Fibroblast of skin of abdomen (primary cell): ENCODE measurements at places on chromosomes 12 and 14.

GRCh38 chr12:105158876-105159275 is 51.3 kb downstream of the WASHC4 start:
- DNase-seq: no peak

- DNase-seq: no peak
Observed at GRCh38 chr12:113467142-113467501, 4.5 kb downstream of the LHX5 start.

DNA sequence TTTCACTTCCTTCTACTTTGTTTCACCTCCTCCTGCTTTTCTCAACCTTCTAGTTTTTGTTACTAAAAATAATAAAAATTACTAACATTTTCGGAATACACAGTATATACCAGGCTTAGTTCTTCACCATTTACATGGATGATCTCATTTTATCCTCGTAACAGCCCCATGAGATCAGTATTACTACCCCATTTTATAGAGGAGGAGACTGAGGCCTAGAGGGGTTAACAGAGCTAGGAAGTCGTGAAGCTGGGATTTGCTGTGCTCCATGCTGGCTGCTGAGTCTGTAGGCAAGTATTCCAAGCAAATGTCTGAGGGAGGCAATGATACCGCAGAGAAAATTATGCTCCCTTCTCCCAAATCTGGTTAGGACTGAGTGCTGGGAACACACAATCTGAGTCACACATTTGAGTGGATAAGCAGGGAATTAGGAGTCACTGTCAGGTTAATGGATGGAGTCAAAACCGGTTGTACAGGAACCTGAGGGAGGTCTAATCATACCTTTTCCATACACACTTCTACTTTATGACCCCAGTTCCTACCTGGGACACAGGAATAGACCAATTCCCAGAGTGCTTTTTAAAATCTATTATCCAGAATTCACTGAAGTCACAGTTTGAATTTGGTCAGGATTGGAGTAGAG is 51.1 kb downstream of the ZFYVE26 start:
- no peak for DNase-seq

GRCh38 chr14:103127861-103128598 is 4.8 kb downstream of the TNFAIP2 start:
- DNase-seq: no peak

GRCh38 chr14:78440356-78440894 is 270.3 kb downstream of the NRXN3 start:
- DNase-seq: no peak

- DNase-seq: no peak
Observed at GRCh38 chr12:130286041-130286440, 51.6 kb upstream of the PIWIL1 start.

GRCh38 chr12:98073610-98074009 is 441.8 kb upstream of the TMPO start:
- DNase-seq: no peak

DNA sequence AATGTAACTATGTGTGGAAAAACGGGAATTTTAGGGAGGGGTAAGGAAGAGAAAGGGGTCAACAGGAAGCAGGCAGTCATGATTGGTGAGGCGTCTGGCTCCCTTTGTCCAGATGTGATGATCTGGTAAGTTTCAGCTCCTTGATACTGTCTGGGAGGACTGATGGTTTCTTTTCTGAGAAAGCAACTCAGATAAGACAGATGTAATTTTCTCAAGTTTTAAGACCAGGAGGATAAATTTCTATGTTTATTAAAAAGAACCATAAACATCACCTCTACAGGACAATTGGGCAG is 21.9 kb upstream of the AMN1 start:
- DNase-seq: no peak

DNA sequence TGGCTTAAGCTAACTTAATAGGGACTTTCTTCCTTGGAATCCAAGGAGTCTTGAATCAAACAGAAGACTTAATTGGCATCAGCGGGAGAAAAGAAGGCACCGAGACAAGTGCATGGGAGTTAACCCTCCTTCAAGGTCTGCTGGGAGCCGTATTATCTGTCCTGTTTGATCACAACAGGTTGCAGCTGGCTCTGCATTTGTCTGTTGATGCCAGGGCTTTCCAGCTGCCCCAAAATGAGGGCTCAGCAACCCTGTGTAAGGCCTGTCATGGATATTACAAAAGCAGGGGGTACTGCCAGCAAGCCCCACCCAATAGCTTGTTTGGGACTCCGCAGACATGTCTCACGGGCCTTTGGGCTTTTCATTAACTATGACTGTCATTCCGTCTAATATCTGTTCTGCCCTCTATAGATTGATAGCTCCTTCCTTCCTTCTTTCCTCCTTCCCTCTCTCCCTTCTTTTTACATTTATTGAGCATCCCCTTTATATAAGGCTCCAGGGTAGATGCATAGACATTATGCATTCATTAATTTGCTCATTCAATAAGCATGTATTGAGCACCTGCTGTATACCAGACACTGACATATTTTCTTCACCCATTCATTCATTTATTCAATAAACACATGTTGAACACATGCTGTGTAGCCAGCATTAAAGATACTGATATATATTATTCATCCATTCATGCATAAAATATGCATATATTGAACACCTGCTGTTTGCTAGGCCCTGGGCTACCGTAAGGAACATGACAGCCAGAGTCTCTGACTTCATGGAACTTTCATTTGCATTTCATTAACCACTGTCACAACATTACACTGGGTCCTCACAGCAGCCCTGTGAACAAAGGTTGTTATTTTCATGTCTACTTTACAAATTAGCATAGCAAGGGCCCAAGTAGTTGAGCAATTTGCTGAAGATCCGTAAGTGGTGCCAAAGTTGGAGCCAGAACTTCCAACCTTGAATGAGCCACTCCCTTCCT is 56.2 kb downstream of the SVOP start:
- no peak for DNase-seq

GRCh38 chr14:105857826-105858675 is 331.7 kb downstream of the TMEM121 start:
- DNase-seq: no peak

DNA sequence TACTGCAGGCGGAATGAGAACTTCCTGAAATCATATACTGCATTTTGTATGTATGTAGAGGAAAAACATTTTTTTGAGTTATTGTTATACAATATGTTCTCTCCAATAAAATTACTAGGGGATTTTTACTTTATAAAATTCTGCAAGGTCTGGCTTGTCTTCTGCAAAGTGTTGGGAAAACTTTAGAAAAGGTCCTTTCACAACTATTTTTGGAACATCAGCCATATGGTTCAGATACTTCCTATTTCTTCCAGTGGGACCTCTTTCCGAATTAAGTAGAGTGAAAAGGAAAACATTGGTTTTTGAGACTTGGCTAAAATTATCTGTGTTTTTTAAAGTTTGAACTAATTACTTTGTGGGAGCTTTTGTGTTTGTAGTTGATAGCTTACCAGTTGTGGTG is 52.7 kb downstream of the DAAM1 start:
- no peak for DNase-seq

GRCh38 chr12:31818623-31819268 is 89.9 kb upstream of the AMN1 start:
- DNase-seq: no peak

- DNase-seq: no peak
Observed at GRCh38 chr14:37047226-37047625, 125.2 kb downstream of the SLC25A21 start.

- no peak for DNase-seq
Observed at GRCh38 chr12:131091413-131091975, 137.8 kb downstream of the ADGRD1 start.

GRCh38 chr14:20002319-20002718 is 356 bp downstream of the OR4Q2 start:
- no peak for DNase-seq

GRCh38 chr14:80216818-80217217 is 5.5 kb upstream of the DIO2 start:
- DNase-seq: no peak

GRCh38 chr12:1346126-1346525 is 248.3 kb downstream of the FBXL14 start:
- DNase-seq: peak; percentile 70

DNA sequence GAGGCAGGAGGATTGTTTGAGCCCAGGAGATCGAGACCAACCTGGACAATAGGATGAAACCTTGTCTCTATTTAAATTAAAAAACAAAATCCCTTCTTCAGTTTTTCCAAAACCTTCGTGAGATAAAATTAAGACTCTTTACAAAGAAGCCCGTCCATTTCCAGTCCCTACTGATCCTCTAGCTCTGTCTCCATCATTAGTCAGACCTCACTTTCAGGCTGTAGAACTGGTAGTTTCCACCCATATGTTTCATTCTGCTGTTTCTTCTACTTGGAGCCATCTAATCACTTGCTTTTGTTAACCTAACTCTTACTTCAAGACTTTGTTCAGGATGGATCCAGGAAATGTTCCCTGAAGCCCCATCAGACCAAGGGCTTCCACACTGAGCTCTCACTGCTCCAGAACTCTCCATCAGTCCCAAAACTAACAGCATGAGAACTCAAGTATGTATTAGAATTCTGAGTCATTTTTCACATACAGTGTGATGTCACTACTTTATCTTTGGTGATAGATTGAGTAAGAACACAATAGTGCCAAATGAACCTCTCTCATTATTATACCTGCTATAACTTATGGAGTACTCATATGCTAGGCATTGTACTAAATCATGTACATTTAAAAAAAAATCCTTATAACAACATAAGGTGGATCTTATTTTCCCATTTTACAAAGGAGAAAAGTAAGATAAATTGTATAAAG is 90.8 kb downstream of the PRICKLE1 start:
- DNase-seq: no peak

DNA sequence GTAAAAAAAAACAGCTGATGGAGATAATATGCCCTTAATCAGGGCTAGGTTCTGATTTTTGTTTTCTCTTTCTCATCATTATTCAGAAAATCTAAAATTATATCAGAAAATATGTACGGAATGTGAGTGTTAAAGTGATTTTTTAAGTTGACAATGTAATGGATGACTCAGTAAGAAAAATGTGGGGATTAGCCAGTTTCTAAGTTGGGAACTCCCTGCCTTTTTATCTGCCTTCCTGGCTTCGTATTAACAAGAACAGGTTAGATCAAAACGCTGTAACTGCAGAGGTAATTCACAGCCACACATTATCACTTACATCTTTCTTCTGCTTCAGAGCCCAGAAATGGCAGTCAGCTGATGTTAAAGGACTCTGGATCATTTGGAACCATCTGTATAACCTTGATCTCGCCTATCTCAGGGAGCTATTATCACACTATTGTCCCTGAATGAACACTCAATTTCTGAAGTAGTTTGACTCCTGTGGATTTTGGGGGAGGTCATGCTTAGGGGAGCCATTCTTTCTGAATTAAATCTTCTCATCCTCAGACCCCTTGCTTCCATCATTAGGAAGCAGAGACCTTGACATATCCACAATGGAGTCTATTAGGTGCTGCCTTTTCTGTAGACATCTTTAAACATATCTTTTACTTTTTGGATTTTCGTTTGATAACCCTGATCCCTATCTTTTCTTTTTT is 135.7 kb upstream of the SLC16A7 start:
- peak; percentile 60 for DNase-seq

DNA sequence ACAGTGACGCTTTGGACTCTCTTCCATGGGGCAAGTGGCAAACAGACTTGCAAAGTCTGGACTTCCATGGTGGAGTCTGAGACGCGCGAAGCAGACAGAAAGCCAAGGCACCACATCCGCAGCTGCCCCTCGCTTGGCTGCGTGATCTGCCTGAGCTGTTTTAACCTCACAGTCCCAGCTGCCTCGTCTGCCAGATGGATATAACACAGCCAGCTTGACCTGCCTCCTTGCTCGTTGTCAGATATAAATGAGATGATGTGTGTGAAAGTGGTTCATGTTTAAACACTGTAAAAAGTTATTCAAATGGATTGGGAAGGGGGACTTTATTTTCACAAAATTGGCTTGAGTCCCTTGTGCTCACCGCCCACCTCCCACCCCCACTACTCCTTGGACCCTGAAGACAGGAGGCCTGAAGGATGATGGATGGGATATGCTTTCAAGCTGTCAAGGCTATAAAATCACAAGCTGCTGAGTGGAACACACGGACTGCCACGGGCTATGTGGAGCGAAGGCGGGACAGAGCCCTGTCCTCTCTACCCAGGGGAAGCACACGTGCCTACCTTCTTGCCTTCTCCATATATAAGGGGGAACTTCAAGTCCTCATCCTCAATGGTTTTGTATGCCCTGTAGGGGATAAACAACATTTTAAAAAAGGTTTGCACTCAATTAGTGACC is 226.9 kb downstream of the MON2 start:
- DNase-seq: peak; percentile 70

- DNase-seq: peak; percentile 79
Observed at GRCh38 chr14:32073537-32074189, 3.4 kb upstream of the ARHGAP5 start.

- DNase-seq: no peak
Observed at GRCh38 chr14:58098507-58098906, 53.5 kb downstream of the ARMH4 start.

GRCh38 chr12:126027825-126028224 is 962.6 kb downstream of the AACS start:
- no peak for DNase-seq

DNA sequence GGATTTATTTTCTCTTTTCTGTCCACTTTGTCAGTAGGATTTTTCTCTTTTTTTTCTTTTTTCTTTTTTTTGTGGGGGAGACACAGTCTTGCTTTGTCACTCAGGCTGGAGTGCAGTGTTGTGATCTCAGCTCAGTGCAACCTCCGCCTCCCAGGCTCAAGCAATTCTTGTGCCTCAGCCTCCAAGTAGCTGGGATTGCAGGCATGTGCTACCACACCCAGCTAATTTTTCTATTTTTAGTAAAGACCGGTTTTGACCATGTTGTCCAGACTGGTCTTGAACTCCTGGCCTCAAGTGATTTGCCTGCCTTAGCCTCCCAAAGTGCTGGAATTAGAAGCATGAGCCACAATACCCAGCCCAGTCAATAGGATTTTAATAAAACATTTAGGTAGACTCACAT is 21.0 kb upstream of the TBK1 start:
- no peak for DNase-seq

DNA sequence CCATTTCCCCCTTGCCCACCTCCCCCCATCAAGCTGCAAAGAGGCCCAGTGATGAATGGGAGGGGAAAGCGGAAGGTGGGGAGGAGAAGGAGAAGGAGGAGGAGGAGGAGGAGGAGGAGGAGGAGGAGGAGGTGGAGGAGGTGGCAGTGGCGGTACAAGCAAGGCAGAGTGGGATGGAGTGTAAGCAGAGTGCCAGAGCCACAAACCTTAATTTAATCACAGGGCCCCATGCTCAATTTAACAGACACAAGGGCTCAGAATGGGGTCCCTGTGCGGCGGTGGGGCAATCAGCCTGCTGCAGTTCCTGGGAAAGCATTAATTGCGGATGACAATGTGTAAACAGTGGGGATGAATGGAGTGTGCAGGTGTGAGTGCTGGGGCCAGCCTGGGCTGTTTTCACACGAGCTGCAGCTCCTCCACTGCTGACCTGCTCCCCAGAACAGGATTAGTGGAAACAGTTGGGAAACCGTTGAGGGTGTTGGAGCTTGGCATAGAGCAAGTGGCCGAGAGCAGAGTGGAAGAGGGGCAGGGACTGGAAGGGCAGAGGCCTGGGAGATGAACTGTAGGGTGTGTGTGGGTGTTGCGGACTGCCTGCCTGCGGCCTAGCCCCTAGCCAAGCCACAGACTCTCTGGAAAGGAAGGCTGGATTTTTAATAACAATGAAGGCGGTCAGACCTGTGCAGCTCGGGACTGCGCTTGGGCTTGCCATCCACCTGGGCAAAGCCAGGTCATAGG is 36.4 kb upstream of the SMOC1 start:
- no peak for DNase-seq

- DNase-seq: no peak
Observed at GRCh38 chr14:78141590-78141989, 28.6 kb upstream of the NRXN3 start.

- DNase-seq: peak; percentile 98
Observed at GRCh38 chr14:29144621-29145020, 378.0 kb downstream of the FOXG1 start.

GRCh38 chr14:69682621-69683263 is 71.3 kb downstream of the SUSD6 start:
- no peak for DNase-seq
